ENCODE measurements at places on chromosomes 12 and 14.
A peak's percentile ranks its signal among the peaks of the same experiment; 100 is the strongest.

GRCh38 chr12:112676507-112676906 lies 115.0 kb upstream of the RPH3A start:
- DNase-seq, result no peak

DNA sequence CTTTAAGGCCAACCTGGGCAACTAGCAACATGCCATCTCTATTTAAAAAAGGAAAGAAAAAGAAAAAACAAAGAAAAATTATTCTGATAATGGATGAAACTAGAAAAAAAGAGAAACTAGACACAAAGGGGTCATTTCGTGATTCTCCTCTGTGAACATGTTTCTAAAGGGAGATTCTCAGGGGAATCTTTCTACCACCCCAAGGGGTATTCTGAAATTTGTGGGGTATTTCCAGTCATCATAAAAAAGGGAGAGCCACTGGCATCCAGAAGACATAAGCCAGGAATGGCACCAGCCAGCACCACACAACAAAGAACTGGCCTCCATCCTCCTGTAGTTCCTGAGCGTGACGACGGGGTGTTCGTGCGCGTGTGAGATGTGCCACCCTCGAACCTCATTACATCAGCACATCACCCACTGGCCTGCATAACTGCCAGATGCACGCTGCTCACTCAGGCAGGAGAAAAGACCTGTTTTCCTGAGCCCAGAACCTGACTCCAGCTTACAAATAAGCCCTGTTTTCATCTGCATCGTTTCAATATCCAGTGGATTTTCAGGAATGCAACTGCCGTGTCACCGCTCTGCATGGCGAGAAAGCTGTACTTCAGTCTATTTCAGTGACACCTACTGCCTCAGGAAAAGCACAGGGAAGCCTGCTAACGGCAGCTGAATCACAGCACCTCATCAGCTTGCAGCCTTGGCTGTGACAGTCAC lies 23.9 kb downstream of the STX2 start:
- no peak for DNase-seq

DNA sequence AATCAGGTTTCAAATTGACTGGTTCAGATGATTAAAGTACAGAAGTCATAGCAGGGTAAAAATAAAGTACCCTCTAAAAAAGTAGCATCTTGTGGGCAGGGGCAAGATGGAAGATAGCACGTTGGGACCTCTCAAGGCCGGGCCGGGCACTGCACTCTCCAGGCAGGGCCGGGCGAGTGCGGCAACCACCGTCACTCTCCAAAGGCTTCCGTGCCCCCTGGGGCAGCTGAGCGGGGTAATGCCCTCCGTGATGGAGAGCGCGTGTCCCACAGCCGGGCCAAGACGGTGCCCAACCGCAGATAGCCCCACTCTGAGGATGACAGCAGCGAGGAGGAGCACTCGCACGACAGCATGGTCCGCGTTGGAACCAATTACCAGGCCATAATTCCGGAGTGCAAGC lies 8.6 kb upstream of the PLXNC1 start:
- no peak for DNase-seq

GRCh38 chr12:131434208-131435125 lies 276.4 kb upstream of the SFSWAP start:
- no peak for DNase-seq

GRCh38 chr12:17020765-17021164 lies 414.8 kb upstream of the LMO3 start:
- peak; percentile 50 for DNase-seq

DNA sequence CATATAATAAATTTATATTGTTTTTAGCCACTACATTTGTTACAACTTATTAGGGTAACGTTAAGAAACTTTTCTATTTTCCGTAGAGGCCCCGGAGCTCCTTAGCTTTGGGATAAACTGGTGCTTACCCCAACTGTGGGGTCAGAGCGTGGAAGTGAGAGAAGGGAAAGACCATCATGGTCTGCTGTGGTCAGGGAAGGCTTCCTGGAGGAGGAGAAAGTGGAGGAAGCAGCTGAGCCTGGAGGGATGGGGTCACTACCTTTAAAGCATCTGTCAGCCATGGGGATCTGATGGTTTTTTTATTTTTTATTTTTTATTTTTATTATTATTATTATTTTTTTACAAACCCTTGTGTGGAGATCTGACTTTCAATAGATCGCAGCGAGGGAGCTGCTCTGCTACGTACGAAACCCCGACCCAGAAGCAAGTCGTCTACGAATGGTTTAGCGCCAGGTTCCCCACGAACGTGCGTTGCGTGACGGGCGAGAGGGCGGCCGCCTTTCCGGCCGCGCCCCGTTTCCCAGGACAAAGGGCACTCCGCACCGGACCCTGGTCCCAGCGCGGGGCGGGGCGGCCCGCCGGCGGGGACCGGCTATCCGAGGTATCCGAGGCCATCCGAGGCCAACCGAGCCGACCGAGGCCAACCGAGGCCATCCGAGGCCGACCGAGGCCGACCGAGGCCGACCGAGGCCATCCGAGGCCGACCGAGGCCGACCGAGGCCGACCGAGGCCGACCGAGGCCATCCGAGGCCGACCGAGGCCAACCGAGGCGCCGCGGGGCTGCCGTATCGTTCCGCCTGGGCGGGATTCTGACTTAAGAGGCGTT lies 1101.2 kb upstream of the TMEM132C start:
- peak; percentile 80 for DNase-seq

GRCh38 chr12:25771041-25771440 lies 187.4 kb upstream of the RASSF8 start:
- DNase-seq, result no peak

DNA sequence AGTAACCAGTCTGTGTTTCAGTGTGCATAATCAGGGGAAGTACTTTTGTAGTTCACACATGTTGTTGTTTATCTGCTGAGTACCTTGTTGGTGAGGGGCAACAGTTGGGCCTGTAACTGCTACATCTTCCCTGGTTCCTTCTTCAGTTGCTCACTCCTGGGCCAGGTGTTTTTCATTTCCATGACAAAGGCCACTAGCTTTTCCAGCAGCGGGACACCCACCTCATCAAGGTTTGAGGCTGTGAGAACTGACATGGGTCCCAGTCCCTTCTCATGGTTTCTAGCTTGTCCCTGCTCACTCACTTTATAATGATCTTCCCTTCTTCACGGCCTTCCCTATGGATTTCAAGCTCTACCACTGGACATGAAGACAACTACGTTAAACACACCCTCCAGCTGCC lies 1.5 kb upstream of the NOXRED1 start:
- DNase-seq, result no peak

GRCh38 chr12:131442337-131442918 lies 268.5 kb upstream of the SFSWAP start:
- no peak for DNase-seq

DNA sequence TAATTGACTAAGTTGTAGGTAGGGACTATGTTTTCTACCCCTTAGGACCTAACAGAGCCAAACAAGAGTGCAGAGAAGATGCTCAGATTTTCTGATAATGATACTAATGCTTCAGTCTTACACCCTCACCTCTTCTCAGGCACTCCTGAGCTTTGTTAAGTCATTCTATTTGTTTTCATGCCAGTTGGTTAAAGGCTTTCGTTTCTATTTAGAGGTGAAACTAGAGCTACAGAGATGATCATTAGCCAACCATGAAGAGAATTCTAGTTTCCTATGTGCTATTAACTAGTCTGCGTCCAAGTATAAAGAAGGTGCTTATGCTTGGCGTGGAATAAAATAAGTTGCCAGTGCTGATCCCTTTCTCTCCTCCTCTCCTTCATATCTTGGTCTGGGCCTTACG lies 34.6 kb upstream of the PYGL start:
- no peak for DNase-seq

DNA sequence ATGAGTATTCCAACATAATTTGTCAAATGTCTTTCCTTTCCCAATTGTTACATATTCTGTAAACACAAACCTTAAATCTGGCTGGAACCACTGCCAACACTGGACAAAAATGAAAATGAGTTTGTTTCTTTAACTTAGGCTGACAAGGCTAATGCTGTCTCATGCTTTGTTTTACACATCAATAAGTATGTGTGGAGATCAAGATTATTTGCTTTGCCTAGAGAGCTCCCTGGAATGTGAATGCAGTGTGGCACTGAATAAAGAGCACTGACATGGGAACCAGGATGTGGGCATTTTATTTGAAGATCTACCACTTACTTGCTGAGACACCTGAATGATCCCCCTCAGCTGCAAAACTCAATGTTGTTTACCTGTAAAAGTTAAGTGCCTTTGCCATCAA lies 61.7 kb downstream of the RALGAPA1 start:
- DNase-seq, result no peak

GRCh38 chr12:67705394-67706370 lies 57.1 kb downstream of the DYRK2 start:
- DNase-seq, result no peak

GRCh38 chr12:113390064-113391043 lies 13.3 kb downstream of the SDS start:
- DNase-seq, result no peak

- DNase-seq, result no peak
Observed at GRCh38 chr12:133234971-133235370, 706 bp downstream of the ANHX start.

GRCh38 chr12:121773011-121773777 lies 20.3 kb downstream of the RHOF start:
- peak; percentile 73 for DNase-seq

- DNase-seq, result no peak
Observed at GRCh38 chr14:81571437-81571836, 37.8 kb upstream of the SEL1L start.

- DNase-seq, result no peak
Observed at GRCh38 chr12:48827513-48828096, 9.3 kb downstream of the CACNB3 start.

GRCh38 chr12:62792236-62792870 lies 142.6 kb downstream of the PPM1H start:
- no peak for DNase-seq

GRCh38 chr14:58730792-58731464 lies 93.2 kb downstream of the DACT1 start:
- no peak for DNase-seq

GRCh38 chr12:92444763-92445162 lies 258.0 kb upstream of the PLEKHG7 start:
- DNase-seq, result no peak

GRCh38 chr12:112005419-112006395 lies 7.3 kb downstream of the TMEM116 start:
- DNase-seq, result no peak

- no peak for DNase-seq
Observed at GRCh38 chr12:121232977-121233627, 23.2 kb downstream of the P2RX4 start.

GRCh38 chr12:108612788-108613282 lies 15.0 kb upstream of the TMEM119 start:
- DNase-seq, result no peak

GRCh38 chr14:47626151-47627035 lies 49.0 kb downstream of the MDGA2 start:
- DNase-seq, result peak; percentile 20

GRCh38 chr12:65728848-65729793 lies 95.2 kb upstream of the HMGA2 start:
- no peak for DNase-seq

- DNase-seq, result peak; percentile 65
Observed at GRCh38 chr12:32947206-32948067, 50.9 kb upstream of the PKP2 start.

- no peak for DNase-seq
Observed at GRCh38 chr12:130788515-130788914, 50.5 kb downstream of the STX2 start.

DNA sequence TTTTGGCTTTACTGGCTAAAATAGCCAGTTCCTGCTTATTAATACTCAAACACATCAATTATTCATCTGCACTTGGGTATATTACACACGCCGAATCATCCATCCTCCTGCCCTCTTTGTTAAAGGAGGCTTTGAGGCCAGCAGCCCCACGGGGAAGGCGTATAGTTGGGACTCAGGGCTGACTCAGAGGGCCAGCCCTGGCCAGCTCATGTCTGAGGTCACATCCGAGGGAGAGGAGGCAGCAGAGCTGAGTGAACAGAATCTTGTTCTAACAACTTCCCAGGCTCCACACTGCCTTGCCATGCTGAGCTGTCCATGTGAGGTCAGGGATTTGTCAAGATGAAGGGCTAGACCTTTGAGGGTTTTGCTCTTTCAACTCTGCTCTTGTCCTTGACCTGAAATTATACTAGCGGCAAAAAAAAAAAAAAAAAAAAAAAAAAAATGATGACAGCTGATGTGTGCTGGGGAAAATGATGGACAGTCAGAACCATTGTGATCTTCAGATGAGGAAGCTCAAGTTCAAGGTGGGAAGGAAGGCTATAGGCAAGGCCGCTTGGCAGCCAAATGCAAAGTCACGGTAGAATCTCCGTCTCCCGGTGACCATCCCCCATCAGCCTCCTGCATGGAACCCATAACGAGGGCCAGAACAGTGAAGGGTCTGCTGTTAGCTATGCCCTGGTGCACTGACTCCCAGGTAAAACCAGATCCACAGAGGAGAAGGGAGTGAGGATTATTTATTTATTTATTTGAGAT lies 12.5 kb upstream of the MARK3 start:
- no peak for DNase-seq

DNA sequence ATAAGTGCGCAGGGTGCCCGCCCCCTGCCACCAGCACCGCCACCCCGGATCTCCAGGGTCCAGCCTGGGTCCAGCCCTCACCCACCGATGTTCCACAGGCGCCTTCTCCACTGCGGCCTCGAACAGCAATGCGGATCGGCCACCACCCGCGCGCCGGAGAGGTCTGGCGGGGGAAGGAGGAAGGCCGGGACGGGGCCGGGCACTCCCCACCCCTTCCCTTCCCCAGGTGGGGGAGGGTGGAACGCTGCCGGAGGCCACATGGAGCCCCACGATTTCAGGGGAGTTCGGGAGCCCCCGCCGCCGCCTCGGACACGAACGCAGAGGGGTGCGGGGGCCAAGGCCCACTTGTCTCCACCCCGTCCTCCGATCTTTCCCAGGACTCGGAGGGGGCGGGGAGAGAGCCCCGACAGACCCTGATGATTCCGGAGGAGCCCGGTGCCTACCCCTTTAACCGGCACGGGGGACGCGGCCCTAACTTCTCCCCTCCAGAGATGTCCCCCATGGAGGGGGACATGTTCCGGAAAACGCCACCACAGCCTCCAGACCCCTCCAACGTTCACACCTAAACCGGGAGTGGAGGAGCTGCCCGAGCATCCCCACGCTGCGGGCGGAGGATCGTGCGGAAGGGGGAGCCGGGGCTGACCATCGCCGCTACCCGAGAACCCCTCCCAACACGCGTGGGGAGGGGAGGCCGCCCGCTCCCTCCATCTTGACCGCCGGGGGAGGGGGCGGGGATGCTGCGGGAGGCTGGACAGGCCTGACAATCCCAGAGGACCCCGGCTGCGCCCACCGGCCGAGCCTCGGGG lies 1.1 kb downstream of the ATXN2 start:
- DNase-seq, result peak; percentile 3

- DNase-seq, result no peak
Observed at GRCh38 chr12:112826011-112826410, 34.5 kb downstream of the RPH3A start.

DNA sequence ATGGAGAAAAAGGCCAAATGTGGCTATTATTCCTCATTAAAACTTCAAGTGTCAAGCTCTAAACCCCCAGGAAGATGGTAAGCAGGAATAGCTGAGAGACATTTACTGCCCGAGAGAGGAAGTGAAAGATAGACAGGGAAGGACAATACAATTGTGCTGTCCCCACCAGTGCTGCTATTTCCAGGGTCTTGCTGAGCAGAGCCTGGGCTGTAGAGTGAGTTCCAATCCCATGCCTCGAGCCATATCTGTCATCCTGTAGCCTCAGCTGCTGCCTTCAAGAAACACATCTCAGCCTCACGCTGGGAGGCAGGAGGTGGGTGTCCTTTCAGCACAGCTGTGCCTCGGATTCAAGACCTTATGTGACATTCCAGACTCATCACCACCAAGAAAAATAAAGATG lies 114.0 kb downstream of the RPAP3 start:
- no peak for DNase-seq
